Posterior cingulate gyrus (tissue), 11 donors: ENCODE measurements at places on chromosomes 1 and 21.

- DNase-seq, result no peak
Observed at GRCh38 chr21:38525454-38525853, 27.2 kb upstream of the ERG start.

- no peak for DNase-seq
Observed at GRCh38 chr1:117620440-117620839, 14.6 kb downstream of the TENT5C start.

- DNase-seq, result no peak
Observed at GRCh38 chr1:205676002-205676401, 4.3 kb downstream of the SLC45A3 start.

DNA sequence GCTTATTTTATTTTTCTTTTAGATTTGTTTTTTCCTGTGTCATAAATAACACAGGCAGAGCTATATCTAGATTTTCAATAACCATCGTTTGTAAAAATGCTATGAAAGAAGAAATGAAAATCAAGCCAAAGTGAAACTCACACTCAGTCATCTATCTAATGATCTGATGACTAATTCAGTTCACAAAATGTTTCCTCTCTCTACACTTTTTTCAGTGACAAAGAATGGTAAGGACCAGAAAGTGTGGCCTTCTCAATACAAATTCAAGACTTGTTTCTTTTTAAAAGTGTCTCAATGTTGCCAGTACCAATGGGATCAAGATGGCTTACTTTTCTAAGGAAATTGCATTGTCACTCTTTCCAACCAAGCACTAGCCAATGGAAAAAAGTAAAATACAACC lies 282.8 kb upstream of the PKN2 start:
- DNase-seq, result no peak

GRCh38 chr1:157042846-157043245 lies 2.7 kb downstream of the ARHGEF11 start:
- no peak for DNase-seq
